ENCODE measurements at places on chromosomes 4 and X.

DNA sequence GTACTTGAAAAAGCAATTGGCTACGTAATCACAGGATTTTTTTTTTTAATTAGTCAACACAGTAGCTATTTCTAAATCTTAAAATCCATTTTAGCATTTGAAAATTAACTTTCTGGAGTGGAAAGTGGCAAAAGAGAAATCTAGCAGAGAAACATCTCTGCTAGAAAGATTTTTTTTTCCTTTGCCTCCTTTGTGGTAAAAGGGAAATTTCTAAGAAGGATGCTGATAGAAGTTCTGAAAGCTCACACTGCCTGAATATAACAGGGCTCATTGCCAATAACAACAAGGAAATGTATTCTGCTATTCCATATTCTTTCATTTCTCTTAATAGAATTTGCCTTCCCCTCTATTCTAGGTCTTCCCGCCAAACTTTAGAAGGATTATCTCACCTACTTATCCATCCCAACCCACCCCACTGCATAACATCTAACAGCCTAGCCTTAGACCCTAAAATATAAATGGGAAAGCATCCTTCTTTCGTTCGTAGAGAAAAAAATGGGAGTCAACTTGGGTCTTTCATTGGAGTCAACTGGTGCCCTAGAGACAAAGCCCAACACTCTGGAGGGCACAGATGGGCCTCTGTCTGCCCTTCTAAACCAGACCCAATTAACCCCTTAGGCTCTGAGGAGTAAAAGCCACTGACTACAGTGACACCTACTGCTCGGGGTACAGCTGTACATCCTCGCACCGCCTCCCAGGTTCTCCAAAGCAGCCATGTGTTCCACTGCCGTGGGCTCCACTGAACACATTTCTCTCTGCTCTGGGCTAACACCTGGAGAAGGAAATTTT lies 103.9 kb downstream of the MAML3 start:
- DNase-seq, result no peak

DNA sequence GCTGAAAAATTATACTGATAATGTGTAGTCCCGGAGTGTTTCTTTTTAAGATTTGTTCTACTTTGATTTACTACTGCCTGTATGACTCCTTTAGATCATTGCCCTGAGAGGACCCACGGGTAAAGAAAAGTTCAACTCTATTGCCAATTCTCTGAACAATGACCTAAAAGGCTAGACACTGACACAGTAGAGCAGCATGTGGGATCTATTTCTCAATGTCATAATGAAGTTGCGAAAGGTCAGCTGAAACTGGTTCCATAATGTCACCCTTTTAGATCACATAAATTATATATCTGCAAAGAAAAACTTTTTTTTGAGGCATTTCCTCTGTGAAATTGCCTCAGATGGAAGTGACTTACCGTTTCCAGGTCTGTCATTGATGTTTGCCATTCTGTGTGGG lies 67.4 kb downstream of the GLRB start:
- no peak for DNase-seq

DNA sequence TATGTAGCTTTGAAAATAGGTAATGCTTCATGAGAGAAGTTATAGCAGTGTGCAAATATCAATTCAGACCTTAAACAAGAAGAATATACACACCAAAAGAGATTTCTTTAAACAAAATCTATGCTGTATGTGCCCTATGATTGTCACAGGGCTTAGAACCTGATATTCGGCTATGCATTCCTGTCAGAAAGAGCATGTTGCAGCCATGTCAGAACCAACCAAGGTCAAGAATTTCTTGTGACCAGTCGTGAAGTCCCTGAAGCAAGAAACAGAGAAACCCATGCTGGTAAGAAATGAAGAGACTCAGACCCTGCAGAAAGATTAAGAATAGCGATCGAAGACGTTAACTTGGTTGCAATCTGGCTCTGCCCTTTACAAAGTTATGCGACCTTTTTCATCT lies 210.3 kb upstream of the SPIN4 start:
- no peak for DNase-seq

DNA sequence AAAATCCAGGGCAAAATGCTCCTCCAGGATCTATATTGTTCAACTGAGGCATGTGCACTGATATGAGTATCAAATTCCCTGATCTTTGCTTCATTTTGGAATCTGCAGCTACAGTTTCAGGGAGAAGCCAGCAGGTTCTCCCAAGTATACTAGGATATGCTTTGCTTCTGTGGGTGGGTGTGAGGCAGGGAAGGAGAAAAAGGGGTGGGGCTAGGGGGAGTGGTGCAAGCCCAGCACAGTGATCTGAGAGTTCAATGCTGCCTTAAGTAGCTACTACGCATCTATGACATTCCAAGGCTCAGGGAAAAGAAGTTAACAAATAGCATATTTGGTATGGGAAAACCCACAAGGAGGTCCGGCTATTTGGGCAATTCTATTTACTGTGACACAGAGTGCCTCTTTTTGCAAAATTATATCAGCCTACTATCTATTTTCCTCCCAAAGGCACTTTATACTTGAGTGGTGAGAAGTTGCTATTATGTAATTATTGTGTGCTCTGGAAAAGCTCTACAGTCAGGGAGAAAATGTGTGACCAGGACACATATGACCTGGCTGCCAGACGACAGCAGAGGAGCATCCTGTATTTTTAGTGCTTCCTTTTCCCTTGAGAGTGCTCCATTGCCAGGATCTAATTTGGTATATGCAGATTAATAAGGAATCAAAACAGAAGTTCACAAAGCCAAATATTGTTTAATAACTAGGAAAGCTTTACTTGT lies 162.0 kb downstream of the RNF150 start:
- DNase-seq, result no peak

GRCh38 chr4:123380728-123381716 lies 15.6 kb upstream of the SPRY1 start:
- no peak for DNase-seq

All from fibroblast of the conjunctiva (primary cell).